Astrocyte (in vitro differentiated cells and primary cell): ENCODE measurements at places on chromosomes 7 and 10.

DNA sequence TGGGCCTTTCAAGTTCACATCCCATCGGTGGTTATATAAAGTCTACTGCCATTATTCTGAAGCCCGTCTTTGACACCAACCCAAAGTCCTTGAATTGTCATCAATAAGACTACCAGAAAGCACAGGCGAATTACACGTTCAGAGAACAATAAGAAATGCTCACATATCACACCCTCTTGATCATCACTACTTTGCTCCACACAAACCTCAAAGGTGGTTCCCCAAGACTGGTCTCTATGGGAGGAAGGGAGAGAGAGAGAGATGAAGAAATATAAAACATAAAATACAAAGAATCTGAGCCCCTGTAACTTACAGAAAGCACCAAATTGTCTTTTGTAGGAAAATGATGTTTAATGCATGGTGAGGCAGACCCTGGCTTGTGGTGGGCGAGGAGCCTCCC lies 4.4 kb downstream of the HIPK2 start:
- no peak for DNase-seq

- no peak for DNase-seq
Observed at GRCh38 chr7:26198133-26198780, 2.3 kb downstream of the HNRNPA2B1 start.

DNA sequence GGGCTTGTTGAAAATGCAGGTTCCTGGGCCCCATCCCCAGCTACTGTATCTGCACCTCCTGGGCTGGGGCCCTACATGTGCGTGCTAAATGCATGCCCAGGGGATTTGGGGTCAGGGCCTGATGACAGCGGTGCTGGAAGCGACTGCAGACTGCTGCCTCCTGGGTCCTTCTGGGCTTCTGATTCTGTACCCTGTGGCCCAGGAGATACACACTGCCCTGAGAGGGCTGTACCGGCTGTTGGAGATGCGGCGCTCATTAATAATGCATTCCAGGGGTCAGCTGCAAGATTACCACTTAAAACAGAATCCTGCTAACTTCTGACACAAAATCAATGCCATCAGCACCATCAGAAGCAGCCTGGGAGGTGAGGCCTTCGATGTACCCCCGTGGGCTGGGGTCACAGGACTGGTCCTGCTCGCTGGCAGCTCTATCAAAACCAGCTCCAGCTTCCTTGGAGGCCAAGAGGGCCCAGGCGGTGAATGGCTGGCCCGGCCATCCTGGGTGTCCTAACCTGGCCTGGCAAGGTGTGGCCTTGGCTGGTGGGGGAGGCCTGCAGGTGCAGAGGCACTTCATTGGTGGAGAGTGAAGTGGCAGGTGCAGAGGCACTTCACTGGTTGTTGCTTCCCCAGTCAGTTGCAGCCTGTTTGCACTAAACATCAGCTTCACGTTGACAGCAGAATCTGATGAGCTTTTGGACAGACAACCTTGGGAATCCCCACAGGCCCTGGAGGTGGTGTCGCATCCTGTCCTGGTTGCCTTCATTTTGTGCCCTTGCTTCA lies 79.2 kb downstream of the GLRX3 start:
- DNase-seq: no peak

- DNase-seq: no peak
Observed at GRCh38 chr7:3068530-3068929, 24.9 kb upstream of the CARD11 start.

- peak; percentile 92 for DNase-seq
Observed at GRCh38 chr10:66837990-66838389, 87.8 kb upstream of the LRRTM3 start.

- peak; percentile 100 for DNase-seq
Observed at GRCh38 chr7:43647673-43648472, 65.0 kb downstream of the STK17A start.

- no peak for DNase-seq
Observed at GRCh38 chr7:44977959-44978335, 868 bp downstream of the MYO1G start.

GRCh38 chr10:110671788-110672579 lies 27.8 kb downstream of the RBM20 start:
- peak; percentile 57 for DNase-seq

- DNase-seq: no peak
Observed at GRCh38 chr7:88191911-88192310, 27.9 kb downstream of the SRI start.

GRCh38 chr10:113126229-113127201 lies 176.5 kb downstream of the TCF7L2 start:
- DNase-seq: peak; percentile 46

DNA sequence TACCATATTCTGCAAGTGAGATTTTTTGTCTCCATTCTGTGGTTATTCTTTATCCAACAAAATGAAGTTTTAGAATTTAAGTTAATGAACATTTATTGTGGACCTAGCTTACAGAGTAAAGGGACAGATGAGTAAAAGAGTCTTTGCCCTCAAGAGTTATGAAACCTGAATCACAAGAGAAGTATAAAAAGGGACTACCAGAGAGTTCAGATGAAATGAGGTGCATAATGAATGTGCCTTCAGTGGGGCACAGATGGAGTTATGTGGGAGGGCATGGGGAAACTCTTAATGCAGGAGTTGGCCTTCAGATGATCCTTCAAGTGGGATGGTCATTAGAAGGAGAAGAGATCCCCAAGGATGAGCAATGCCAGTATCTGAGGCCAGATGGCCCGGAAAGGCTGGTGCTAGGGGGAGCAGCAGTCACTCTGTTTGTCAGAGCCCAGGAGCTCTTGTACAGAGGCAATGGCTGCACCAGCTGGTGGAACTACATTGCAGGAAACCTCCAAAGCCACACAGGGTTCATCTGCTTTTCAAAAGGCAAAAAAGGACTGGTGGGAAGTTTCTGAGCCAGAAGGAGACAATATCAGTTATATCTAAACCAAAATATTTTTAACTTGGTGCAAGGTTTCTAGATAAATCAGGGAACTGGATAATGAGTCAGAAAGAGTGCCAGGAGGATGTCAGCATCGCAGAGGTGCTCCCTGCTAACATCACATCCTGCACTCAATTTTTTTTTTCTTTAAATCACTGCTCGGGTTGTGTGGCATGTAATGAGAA lies 162.0 kb downstream of the KLF6 start:
- peak; percentile 53 for DNase-seq

GRCh38 chr10:72044417-72045041 lies 43.8 kb downstream of the SPOCK2 start:
- no peak for DNase-seq

- DNase-seq: no peak
Observed at GRCh38 chr10:8315619-8316021, 261.1 kb downstream of the GATA3 start.

DNA sequence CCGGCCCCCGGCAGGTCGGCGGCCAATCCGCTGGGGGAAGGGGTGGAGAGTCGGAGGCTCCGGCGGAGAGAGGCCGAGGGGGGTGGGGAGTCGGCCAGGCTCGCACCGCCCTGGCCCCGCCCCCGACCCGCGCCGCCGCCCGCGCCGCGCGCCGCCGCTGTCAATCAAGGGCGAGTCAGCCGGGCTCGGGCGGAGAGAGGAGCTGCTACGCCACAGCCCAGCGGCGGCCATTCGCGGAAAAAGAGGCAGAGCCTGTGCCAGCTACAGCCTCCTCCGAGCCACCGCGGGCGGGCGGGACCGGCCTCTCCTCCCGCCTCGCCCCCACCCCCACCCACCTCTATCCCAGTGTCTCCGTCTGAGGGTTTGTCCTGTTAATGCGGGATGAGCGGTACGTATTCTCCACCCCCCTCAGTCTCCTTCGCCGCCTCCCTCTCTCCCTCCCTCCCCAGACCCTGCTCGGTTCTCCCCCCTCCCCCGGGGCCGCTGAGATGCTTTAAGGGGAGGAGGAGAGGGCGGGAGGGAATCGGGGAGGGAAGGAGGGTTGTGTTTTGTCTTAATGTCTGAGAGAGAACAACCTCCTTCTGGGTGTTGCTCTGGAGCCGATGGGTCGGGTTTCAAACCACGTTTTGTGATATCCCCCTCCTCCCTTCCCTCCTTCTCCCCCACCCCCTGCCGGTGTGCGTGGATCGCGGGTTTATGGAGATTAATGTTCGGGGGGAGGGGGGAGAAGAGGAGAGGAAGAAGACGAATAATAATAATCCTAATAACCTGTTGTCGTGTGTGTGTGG lies at the start of gene SP4:
Gene SP4 (plus strand): TSS at position 213 of the 788 bp plus-strand sequence. CDS start 169 bp downstream, at position 382.
- DNase-seq: peak; percentile 89

DNA sequence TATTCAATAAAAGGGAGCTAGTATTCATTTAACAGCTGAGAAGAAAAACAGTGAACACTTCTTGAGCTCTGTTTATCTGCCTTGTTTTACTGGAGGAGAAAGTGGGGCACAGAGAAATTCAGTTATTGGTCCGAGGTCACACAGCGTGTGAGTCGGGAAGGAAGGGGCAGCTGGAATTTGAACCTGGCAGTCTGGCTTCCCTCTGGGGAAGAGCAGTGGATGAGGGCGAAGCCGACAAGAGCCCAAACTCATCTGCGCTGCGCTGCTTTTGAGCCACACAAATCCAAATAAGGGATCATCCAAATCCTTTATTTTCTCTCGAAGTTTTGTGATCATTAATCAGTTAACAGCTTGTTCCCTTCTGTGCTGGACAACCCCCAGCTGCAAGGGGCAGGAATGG lies 23.7 kb upstream of the PFKFB3 start:
- DNase-seq: no peak
